ENCODE measurements at places on chromosomes 13 and 19.

DNA sequence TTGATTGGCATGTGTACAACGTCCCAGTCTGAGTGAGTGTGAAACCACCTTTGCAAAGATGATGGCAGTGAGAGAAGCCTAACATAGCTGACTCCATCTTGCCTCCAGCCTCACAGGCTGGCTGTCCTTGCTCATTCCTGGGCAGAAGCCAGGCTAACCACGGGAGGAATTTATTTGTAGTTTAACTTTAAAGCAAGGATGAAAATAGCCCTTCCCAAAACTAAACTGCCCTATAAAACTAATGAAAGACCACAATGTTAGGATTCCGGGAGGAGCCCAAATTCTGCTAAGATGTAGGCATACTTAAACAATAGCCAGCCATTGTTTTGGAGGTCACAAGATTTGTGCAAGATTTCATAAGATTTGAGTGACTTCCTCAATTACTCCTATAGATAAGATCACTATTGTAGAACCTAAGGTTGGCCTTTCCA is 96.6 kb upstream of the LSM14A start:
- no peak for DNase-seq

DNA sequence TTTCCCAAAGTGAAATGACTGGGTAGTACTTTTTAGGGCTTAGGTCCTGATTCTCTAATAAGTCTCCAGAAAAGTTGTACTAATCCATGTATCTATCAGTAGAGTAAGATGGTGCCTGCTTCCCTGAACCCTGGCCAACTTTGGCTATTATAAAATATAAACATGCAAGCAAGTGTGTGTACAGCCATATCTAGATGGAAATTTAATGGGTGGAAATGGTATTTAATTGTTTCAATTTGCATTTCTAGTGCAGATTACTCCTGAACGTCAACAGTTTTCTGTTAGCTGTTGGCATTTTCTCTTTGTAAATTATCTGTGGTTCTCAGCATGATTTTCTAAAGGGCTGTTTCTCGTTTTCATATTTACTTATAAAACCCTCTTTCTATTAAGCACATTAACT is 187.1 kb upstream of the RNF113B start:
- DNase-seq: no peak

DNA sequence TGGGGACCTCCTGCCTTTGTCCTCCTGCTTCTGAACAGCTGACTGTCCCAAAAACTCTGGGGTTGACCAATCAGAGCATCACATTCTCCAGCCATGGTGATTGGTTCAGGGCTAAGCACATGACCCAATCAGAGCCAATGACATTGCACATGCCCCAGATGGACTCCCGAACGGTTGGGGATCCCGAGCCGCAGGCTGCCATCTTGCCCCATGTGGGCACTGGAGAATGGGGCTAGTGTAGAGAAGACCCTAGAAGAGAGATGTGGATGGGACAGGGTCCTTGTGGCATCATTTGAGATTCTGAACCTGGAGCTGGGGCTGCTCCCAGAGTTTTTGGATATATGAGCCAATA is 31.3 kb upstream of the PEPD start:
- DNase-seq: no peak

- DNase-seq: no peak
Observed at GRCh38 chr13:41049480-41050440, 11.5 kb upstream of the WBP4 start.

GRCh38 chr13:75512253-75512652 is 25.4 kb downstream of the COMMD6 start:
- no peak for DNase-seq
